Fibroblast of gingiva (primary cell): ENCODE measurements at places on chromosomes 7 and 10.

GRCh38 chr10:113518816-113519591 lies 33.8 kb upstream of the HABP2 start:
- DNase-seq = no peak

- no peak for DNase-seq
Measured at GRCh38 chr7:11346302-11346701, 372.6 kb downstream of the PHF14 start.

DNA sequence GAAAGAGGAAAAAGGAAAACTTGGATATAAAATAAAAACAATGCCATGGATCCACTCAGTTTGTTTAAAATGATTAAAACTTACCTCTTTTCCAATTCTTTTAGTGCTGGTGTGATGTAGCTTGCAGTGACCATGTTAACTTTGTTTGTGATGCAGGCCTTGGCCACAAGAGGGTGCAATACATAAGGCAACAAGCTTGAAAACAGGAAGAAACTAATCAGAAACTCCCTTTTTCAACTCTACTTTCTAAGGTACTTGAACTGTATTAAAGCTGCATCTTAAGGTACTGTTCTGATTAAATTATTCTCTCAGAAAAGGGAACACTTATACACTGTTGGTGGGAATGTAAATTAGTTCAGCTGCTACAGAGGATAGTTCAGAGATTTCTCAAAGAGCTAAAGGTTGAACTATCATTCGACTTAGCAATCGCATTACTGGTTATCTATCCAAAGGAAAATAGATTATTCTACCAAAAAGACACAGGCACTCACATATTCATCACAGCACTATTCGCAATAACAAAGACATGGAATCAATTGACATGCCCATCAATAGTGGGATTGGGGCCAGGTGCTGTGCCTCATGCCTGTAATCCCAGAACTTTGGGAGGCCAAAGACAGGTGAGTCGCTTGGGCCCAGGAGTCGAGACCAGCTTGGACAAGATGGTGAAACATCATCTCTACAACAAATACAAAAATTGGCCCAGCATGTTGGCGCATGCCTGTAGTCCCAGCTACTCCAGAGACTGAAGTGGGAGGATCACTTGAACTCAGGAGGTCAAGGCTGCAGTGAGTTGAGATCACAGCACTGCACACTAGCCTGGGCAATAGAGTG lies 50.9 kb downstream of the AASS start:
- peak; percentile 74 for DNase-seq

DNA sequence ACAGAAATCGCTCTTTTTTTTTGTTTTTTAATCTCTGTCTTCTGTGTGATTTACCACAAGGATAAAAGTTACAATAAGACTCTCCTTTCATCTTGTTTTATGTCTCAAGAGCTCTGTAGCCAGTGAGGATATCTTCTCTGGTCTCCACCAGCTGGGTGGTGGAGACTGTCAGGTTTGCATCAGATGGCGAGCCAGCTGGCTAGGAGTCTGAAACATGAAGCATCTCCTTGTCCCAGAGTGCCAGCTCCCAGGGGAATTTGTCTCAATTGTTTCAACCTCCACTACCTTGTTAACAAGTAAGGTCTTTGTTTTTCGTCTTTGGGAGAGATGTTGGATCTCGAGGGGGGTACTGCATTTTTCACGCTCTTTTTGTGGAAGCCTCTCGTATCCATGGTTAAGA lies 47.3 kb downstream of the FRMPD2 start:
- DNase-seq = no peak

GRCh38 chr10:92068900-92069299 lies 145.3 kb downstream of the BTAF1 start:
- no peak for DNase-seq

DNA sequence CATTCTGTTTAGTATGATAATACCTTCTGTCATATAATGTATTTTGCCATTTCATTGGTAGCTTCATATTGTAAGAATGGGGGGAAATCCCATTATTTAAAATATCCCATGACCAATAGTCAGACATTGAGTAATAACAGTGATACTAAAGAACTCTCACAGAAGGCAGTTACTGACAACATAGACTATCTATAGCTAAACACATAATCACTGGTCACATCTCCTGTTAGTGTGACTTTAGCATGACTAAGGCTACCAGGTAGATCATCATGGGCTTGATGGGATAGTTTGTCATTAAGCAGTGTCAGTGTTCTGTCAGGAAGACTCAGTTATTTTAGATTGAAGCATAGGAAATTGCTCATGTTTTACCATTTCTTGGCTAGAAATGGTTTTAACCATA lies 16.4 kb downstream of the OPN1SW start:
- no peak for DNase-seq

DNA sequence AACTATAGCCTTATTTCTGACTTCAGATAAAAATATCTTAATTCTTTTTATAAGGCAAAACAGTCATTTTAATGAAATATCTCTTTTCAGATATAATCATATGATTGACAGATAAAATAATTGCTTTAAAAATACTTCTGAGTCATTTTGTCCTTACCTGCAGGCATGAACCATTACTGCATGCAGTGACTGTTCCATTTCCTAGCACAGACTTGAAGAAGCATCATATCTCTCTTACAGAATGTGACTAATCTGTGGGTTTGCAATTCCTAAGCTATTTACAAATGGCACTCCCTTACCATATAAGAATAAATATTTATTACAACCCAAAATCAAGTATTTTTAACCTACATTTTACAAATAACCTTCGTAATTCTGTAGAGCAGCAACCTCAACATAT lies 120.7 kb downstream of the SRPK2 start:
- peak; percentile 43 for DNase-seq

DNA sequence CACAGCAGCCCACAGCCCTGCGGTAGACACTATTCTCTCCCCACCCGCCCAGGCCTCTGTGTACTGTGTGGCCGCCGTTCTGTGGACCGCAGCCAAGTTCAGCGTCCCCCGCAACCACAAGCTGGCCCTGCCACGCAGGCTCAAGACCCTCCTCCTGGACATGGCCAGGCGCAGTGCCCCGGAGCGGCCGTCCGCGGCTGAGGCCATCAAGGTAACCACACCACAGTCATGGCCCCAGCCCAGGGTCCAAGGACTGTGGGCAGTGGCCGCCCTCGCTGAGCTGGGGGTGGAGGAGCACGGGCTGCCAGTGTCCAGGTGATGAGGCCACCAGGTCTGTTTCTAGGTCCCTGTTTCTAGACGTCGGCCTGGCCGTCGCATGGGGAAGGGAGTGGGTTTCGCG lies 34.4 kb upstream of the UTF1 start:
- no peak for DNase-seq

- peak; percentile 80 for DNase-seq
Measured at GRCh38 chr10:7797582-7797981, 9.6 kb downstream of the ATP5F1C start.

- DNase-seq = no peak
Measured at GRCh38 chr7:64879086-64879730, 23.9 kb upstream of the ZNF273 start.

DNA sequence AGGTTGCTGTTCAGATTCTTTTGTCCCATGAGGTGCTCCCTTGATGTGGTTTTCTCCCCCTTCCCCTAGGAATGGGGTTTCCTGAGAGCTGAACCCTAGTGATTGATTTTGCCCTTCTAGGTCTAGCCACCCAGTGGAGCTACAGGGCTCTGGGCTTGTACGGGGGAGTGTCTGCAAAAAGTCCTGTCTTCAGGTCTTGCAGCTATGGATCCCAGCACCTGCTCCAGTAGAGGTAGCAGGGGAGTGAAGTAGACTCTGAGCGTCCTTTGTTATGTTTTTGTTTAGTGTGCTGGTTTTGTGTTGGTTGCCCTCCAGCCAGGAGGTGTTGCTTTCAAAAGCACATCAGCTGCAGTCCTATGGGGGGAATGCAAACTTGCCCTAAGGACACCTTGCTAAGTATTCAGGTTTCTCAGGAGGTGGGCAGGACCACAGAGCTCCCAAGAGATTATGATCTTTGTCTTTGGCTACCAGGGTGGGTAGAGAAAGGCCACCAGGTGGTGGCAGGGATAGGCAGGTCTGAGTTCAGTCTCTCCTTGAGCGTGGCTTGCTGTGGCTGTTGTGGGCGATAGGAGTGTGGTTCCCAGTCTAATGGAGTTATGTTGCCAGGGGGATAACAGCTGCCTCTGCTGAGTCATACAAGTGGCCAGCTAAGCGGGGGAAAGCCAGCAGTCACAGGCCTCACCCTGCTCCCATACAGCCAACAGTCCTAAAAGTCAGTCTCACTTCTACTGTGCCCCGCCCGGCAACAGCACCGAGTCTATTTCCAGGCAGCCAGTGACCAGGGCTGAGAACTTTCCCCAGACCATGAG lies 92.4 kb upstream of the JCAD start:
- DNase-seq = peak; percentile 82

- no peak for DNase-seq
Measured at GRCh38 chr10:1213252-1214070, 157.3 kb downstream of the WDR37 start.

DNA sequence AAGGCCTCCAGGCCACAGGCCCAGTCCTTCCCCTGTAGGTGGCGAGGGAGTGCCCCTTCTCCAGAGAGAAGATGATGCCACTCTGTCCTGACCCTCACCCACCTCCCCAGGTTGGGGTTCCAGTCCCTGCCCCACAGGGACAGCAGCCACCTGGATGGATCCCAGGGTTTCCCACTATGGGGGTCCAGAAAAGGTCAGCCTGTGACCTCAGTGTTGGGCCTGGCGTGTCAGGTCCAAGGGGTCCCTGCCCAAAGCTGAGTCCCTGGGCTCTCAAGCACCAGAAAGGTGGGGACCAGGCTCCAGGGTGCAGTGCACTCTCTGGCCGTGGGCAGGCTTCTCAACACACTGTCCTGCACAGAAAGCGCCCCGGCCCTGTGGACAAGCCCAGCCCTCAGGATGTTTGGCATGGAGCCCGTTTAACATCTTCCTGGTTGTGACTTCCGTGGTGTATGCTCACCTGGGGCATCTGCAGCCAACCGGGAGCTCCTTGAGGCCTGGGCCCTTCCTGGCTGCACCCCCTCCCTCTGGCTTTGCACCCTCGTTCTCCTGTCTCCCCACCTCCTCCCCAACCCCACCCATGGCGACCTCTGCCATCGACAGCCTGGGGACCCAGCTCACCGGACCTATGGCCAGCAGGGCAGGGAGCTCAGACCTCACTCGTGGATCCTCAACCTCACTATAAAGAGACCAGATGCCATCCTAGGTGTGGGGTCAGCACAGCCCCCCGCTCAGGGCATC lies 58.3 kb upstream of the PPP2R2D start:
- no peak for DNase-seq

DNA sequence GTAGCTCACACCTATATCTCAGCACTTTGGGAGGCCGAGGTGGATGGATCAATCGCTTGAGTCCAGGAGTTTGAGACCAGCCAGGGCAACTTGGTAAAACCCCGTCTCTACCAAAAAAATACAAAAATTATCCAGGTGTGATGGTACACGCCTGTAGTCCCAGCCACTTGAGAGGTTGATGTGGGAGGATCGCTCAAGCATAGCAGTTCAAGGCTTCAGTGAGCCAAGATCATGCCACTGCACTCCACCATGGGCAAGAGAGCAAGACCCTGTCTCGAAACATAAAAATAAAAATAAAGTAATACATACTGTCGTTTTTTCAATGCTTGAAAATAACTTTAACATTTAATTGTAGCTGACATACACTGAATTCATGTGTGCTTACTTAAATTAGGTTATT lies 57.3 kb downstream of the REEP3 start:
- no peak for DNase-seq

DNA sequence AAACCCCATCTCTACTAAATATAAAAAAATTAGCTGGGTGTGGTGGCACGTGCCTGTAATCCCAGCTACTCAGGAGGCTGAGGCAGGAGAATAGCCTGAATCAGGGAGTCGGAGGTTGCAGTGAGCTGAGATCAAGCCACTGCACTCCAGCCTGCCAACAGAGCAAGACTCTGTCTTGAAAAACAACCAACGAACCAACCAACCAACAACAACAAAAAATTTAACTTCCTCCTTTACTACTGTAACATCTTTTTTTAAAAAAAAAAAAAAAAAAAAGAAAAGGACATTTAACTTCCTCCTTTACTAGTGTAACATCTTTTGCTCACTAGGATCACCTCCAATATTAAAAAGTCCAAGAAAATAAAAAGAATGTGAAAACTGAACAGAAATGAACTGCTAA lies 92.3 kb upstream of the TMEM168 start:
- DNase-seq = no peak

DNA sequence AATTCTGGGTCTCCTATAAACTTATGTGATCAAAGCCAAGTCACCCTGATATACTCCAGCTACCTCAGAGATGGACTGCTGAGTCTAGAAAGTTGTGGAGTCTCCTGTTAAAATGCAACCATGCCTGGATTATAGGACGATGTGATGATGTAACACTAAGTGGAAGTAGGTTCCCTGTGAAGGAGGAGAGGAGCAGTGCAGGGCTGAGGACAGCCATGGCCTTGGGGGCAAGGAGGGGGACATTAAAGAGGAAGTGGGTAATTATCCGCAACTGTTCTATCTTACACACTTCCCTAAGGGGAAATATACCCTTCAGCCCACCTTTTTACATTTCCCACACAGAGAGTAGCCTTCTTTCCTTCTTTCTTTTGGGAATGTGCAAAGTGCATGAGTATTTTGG lies 63.8 kb downstream of the MTPN start:
- DNase-seq = no peak

GRCh38 chr10:93622942-93623341 lies 10.6 kb downstream of the PDE6C start:
- DNase-seq = no peak

DNA sequence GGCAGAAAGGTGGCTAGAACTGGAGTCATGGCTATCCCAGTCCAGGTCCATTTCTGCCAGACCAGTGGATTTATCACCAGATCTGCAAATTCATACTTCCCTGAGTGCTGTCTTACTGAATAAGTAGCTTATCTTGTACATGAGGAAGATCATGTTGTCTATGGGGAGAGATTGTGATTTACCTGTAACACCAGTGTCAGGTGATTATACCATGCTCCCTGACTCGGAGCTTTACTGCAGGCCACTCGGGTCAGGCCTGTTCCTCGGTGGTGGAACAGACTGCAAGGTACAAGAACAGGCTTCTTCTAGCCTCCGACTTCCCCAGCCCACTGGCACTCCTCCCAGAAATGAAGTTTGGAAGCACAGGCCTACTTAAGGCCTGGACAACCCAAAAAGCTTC lies 42.6 kb upstream of the DLG5 start:
- no peak for DNase-seq

GRCh38 chr7:98240961-98241673 lies 10.9 kb downstream of the TECPR1 start:
- no peak for DNase-seq

- peak; percentile 29 for DNase-seq
Measured at GRCh38 chr10:74058658-74059057, 60.7 kb downstream of the VCL start.
